NCI-H345 (cell line): ENCODE measurements at places on chromosomes 3 and 15.

DNA sequence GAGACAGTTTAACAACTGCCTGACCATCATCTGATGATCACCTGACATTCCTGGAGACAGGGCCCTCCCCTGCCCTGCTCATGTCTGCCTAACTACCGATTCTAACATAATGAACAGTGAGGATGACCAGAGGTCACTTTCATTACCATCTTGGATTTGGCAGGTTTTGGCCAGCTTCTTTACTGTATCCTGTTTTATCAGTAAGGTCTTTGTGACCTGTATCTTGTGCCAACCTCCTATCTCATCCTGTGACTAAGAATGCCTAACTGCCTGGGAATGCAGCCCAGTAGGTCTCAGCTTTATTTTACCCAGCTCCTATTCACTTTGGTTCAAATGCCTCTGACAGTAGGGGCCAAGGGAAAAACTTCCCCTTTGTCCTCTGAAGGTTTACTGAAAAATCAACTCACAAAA is 40.2 kb downstream of the METTL6 start:
- DNase-seq, result no peak

DNA sequence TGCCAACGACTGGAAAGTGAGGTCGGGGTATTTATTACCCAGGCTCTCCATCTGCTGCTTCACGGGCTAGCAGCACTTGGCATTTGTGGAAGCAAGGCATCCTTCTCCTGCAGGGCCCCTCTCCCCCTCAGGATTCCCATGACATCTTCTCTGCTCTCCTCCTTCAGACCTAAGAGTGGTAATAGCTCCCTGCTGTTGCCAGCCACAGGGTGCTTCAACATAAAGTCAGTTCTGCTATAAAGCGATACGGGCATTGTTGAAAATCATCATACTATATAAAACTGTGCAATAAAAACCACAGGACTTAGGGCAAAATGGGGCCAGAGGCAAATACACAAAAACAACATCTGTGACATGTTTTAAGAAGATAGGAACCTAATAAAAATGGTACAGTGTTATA is 391.8 kb upstream of the ADAMTS9 start:
- DNase-seq, result no peak

GRCh38 chr3:129461022-129461421 is 21.0 kb downstream of the IFT122 start:
- DNase-seq, result no peak

DNA sequence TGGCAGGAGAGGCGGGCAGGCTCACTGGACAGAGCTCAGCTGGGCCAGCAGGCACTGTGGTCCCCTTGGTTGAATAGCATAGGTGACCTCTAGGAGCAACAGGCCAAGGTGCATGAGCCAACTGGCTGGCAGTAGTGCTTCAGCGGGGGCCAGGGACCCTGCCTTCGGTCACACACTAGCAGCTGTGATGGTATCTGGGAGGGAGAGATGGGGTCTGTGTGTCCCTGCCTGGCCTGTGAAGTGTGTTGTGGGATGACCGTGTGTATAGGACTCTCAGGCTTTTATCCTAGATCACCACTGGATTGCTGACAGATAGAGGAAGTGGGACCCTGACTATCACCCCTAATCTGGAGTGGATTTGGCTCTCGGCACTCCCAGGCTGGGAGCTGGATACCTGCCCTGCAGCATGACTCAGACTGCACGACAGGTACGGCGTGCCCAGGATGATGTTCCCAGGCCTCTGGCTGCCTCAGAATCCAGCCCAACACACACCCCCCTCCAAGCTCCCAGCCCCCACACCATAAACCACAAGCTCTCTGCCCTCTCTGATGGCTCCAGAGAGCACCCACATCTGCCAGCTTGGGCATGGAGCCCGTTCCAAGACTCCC is 7.8 kb downstream of the RPS17 start:
- DNase-seq, result no peak

- no peak for DNase-seq
Measured at GRCh38 chr3:196843435-196844110, 24.1 kb upstream of the SENP5 start.

GRCh38 chr3:50415816-50416215 is 56.5 kb upstream of the TMEM115 start:
- DNase-seq, result no peak

DNA sequence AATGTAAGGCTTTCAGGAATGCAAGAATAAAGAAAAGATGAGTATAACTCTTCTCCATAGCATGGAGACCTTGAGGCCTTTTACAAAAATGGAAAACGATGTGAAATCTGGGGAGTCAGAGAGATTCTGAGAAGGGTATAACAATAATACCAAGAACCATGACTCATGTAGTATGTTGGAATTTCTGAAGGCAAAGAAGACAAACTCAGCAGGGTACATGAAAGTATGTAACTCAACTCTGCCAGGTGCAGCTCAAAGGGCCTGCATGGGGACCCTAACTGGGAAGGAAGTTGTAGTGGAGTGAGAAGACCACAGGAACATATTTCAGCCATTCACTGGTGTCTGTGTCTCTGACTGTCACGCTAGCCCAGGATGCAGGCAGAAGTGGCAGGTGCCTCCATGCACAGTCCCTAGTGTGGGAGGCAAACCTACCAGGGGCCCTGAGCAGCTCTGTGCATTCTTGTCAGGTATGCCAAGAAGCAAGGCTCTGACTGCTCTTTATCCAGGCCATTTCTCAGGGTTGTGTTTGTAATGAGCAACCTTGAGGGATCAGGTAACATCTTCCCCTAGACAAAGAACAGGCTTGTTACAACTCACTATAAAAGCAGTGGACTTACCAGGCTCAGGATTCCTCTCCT is 57.2 kb downstream of the GPR156 start:
- DNase-seq, result no peak

- peak; percentile 68 for DNase-seq
Measured at GRCh38 chr3:117019082-117019713, 309.6 kb downstream of the TUSC7 start.

DNA sequence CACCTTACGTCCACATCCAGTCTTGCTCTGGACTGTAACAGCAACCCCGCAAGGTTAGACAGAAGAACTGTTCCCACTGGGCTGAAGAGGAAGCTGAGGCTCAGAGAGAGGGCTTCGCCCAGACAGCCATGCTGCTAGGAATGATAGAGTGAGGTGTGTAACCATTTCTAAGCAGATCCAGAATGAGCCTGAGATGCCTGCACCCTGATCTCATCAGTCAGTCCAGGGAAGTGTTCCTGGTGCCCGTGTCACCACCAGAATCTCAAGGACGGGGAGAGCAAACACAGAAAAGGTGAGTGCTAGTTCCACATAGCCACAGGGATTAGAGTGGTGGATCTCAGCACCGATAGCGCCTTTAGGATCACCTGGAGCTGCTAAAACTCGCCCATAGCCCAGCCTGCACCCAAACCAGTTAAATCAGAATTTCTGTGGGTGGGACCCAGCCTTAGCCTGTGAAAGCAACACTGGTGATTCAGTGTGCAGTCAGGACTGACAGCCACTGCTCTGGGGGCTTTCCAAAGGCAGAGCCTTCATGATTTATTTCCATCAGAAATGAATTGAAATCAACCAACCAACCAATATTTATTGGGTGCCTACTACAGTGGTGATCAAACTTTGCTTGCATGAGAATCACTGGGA is 12.3 kb downstream of the ISLR start:
- no peak for DNase-seq

GRCh38 chr3:62876064-62876463 is 848 bp upstream of the CADPS start:
- peak; percentile 20 for DNase-seq

GRCh38 chr3:12705981-12706380 is 42.1 kb upstream of the RAF1 start:
- DNase-seq, result no peak

DNA sequence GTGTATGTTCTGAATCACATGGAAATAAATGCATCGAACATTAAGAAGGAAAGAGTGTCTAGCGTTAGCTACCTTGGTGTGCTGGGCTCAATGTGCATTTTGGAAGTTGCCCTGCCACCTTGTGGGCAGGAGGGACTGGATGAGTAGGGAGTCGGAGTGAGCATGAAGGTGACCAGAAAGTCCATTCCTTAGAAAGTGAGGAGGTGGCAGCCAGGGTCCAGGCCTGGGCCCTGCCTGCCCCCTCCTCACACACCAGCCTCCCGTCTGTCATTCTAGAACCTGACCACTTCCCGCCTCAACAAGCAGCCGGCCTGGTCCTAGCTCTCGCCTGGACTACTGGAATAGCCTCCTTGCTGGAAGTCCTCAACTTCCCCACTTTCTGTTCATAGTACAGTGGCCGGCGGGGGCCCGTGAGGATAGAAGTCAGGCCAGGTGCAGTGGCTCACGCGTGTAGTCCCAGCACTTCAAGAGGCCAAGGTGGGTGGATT is 10.2 kb upstream of the GATA2 start:
- no peak for DNase-seq

DNA sequence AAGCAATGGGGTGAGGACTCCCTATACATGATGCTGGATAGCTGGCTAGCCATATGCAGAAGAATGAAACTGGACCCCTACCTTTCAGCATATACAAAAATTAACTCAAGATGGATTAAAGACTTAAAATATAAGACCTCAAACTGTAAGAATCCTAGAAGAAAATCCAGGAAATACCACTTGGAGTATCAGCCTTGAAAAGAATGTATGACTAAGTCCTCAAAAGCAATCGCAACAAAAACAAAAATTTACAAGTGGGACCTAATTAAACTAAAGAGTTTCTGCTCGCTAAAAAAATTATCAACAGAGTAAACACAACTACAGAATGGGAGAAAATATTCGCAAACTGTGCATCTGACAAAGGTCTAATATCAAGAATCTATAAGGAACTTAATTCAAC is 94.3 kb downstream of the XRN1 start:
- DNase-seq, result no peak

- DNase-seq, result no peak
Measured at GRCh38 chr15:101111570-101112262, 140.1 kb downstream of the CHSY1 start.

GRCh38 chr3:40240921-40241320 is 68.6 kb upstream of the EIF1B start:
- DNase-seq, result no peak

DNA sequence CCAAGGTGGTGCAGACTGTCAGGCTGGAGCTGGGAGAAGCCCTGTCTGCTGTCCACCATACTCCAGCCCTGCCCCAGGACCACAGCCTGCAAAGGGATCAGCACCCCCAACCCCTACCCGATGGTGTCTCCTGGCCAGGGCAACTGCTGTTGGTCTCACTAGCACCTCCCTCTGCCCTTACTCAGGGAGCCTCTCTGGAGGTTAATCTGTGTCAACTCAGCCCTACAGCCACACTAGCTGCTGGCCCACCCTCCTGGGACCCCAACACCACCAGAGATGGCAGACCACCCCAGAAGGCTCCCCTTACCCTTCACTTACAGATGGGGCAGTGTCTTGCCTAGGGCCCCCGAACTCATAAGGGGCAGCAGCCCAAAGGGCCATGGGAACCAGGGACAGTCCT is 65.2 kb downstream of the TLE3 start:
- DNase-seq, result no peak

- DNase-seq, result no peak
Measured at GRCh38 chr15:79844221-79844620, 52.6 kb downstream of the MTHFS start.

- no peak for DNase-seq
Measured at GRCh38 chr3:19165654-19166053, 17.3 kb downstream of the KCNH8 start.

DNA sequence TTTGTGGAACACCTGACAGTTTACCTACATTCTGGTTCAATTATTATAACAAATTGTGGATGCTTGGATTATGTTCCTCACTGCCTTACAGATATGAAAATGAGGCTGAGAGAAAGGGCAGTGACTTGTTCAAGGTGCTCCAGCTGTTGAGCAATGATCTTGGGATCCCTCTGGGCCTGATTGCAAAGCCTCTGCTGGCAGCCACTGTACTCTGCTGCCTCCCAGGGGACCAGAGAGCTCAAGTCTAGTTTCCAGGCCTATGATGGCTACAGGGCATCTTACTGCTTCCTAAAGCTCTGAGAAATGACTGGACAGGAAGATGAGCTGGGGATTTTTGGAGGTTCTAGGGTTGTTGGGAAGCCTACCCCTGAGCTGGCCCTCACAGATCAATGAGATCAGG is 2.3 kb upstream of the SHC4 start:
- DNase-seq, result no peak

DNA sequence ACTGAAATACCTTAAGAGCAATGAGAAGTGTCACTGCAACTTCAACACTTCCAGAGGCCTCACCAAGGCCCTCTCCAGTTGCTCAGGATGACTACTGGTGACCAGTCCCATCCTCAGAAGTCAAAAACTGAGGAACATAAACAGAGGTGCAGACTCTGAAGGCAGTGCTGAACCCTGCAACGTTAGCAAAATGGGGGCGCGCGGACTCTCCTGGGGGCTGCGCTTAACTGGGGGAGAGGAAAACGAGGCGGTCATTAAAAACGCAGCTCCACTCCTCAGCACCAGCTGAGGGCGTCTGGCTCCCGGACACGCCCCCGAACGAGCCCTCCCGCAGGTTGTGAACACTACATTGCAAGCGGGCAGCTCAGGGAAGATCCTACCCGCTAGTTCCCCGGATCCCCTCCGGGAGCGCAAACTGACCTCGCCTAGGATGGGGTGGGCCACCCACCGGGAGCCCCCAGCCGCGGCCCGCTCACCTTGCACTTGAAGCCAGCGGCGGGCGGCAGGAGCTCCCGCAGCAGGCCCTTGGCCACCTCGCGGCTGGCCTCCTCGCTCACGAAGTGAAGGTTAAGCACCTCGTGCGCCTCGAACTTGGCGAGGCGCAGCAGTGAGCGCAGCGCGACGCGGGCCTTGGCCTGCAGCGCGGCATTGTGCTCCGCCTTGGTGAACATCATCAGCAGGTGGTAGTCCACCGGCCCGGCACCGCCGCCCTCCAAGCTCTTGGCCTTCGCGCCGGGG is 711 bp downstream of the XXYLT1 start:
- peak; percentile 75 for DNase-seq

DNA sequence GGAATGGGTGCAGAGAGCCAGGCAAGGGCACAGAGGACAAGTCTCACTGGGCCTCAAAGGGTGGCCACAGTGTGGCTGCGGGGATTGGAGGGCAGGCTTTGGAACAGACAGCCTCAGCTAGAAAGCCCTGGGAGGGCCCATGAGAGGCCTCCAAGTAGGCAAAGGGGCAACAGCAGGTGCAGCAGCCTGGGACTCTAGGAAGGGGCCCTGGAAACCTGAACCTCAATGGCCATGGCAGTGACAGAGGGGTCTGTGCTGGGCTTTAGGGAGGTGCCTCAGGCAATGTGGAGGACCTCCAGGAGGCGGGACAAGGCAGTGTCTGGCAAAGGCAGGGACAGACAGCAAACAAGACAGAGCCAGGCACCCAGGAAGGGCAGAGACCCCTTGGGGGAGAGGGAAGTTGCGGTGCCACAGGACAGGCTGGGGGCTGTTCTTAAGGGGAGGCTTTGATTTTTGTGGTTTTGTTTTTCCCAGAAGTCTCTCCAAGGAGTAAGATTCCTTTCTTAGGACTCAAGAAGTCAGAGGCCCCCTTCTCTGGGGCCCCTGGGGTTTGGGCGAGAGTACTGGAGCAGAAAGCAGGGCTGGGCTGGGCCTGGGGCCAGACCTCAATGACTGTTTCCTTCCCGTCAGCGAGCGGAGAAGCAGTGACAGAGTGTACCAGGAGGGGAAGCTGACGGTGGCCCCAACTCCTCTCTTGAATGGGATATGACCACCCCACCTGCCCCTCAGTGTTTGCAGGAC is 9.7 kb downstream of the STOML1 start:
- DNase-seq, result no peak

GRCh38 chr3:188064831-188065493 is 89.0 kb upstream of the LPP start:
- DNase-seq, result no peak
